ENCODE measurements at places on chromosomes 5 and 9. TPM values are rescaled to one million over a fixed set of nuclear protein-coding genes. Genes with fewer than 3 reads are reported as not detected.

DNA sequence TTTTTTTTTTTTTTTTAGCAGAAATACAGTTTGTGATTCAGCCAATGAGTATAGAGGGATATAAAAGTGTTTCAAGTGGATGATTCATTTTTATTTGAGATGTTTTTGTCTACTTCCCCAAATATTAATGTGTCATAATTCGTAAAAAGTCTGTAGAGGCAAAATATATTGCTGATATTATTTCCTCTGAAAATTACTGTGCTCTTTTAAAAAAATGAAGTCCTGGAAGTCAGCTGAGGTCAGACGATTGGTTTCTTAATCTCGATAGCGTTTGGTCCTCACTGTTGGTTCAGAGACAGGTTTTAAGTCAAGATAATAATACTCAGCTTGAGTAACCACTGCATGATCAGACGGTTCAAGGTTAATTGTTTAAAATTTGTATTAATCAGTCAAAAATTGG, 19.5 kb downstream of the IL9 start:
- H3K36me3 ChIP-seq: no peaks in the 10 kb centered on the region
- DNase-seq: no peak
- no peak overlapping the region for H3K27ac ChIP-seq

DNA sequence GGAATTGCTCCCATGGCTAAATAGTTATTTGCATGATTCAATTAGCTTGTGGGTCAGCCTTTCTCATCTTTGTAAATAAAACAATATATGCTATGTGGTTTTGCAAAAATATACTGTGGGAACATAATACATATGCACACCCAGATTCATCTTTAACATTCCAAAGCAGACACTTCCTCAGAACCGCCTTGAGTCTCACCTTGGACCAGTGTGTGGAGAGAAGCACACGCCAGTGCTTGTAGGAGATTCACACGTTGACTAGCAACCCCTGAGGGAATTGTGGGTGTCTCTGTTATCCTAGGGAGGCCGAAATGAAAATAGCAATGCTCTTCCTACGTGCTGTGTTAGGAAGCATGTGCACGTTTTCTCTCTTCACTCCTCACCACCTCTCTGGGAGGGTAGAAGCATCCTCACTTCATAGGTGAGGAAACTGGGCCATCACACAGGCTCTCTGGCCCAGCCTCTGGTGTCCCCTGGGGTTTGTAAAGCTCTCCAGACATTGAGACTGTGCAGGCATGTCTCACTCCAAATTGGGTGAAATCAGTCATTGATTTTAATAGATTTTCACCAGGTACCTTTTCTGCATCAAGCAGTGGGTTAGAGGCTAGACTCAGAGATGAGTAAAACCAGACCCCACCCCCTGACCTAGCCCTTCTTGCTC, 221.7 kb downstream of the PBX3 start:
- H3K36me3 ChIP-seq: peaks cover 6% of the 10 kb centered on the region
- H3K4me1 ChIP-seq: no peaks in the 10 kb centered on the region
- no peak overlapping the region for H3K4me3 ChIP-seq
- no peaks in the 10 kb centered on the region for H3K27me3 ChIP-seq

- peak; percentile 1 for DNase-seq
- peaks cover 85% of the 10 kb centered on the region for H3K27me3 ChIP-seq
- no peak overlapping the region for H3K27ac ChIP-seq
- H3K4me1 ChIP-seq: peaks cover 40% of the 10 kb centered on the region
- H3K36me3 ChIP-seq: no peaks in the 10 kb centered on the region
Observed at GRCh38 chr9:74499111-74499601, 2.0 kb downstream of the RORB start.

The NMUR2 gene
- total RNA-seq: not detected

GRCh38 chr5:76029739-76030138, 53.4 kb upstream of the SV2C start:
- peaks cover 26% of the 10 kb centered on the region for H3K27me3 ChIP-seq
- H3K4me1 ChIP-seq: no peaks in the 10 kb centered on the region
- no peaks in the 10 kb centered on the region for H3K36me3 ChIP-seq
- no peak for DNase-seq

GRCh38 chr5:158300256-158300655, 441.3 kb upstream of the CLINT1 start:
- H3K36me3 ChIP-seq: peaks cover 4% of the 10 kb centered on the region
- no peak overlapping the region for H3K27ac ChIP-seq
- no peaks in the 10 kb centered on the region for H3K4me1 ChIP-seq

The IFNA21 gene
- not detected for total RNA-seq

DNA sequence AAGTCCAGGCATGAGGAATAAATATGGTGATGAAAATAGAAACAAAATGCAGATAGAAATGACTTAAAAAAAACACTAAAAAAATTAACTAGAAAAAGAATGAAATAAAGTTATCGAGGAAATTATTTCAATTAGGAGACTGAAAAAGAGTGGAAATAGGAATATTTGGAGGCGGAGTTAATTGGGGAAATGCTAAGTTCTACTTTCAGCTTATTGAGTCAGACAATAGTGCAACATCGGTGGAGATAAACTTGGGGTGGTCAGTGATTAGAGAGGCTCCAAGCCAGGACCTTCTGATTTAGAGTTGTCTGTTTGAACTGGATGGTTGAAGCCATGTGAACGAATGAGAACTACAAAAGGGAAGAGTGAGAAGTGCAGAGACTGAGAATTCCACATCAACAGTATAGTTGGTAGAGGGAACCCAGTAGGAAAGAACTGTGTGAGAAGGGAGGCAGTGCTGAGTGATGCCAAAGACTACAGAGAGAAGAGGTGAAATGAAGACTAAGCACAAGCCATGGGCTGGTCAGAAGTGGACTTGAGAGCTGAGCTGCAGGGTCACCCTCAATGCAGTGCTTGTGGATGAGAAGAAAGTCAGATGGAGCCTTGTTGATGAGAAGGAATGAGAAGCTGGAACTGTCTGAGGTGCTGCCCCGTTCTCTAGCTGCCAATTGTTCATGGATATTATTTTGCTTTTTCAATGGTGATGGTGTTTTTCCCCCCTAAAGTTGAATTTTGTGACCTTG, 160.7 kb downstream of the ICE1 start:
- H3K36me3 ChIP-seq: no peaks in the 10 kb centered on the region
- H3K27ac ChIP-seq: no peak overlapping the region
- no peak for DNase-seq
- H3K27me3 ChIP-seq: no peaks in the 10 kb centered on the region
- H3K4me3 ChIP-seq: no peak overlapping the region

GRCh38 chr9:3464033-3464638, 61.7 kb downstream of the RFX3 start:
- peaks cover 18% of the 10 kb centered on the region for H3K4me1 ChIP-seq
- H3K27me3 ChIP-seq: no peaks in the 10 kb centered on the region
- H3K36me3 ChIP-seq: peaks cover 5% of the 10 kb centered on the region
- no peak overlapping the region for H3K4me3 ChIP-seq
- no peak for DNase-seq

DNA sequence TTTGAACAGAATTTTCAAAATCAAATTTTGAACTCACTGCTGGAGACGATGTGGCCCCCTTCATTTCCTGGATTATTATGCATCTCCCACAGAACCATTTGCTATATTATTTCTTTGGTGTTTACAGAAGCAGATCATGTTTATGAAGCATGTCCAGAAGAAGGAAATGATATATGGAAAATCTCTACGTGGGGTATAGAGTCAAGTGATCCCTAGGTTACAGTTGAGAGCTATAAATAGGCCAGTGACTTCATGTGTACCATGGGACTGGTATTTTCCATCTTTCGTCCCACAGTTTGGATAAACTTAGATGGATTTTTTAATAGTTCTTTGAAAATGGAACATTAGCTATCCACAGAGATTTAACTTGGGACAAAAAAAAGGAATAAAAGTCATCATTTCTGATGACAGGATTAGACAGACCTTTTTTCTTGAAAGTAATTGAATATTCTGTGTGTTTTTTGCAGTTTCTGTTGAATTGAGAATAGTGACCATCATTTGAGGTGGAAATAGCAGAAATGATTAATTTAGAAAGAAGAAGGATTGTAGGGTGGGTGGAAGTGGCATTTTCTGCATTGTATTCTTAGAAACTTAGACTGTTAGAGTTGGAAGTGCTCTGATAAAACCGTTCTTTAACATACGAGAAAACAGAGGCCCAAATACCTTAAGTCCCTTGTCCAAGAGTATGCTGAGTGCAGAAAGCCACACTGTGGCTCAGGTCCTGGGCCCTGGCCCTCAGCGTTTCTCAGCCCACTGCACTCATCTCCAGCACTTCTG, 136.4 kb downstream of the PIP5K1B start:
- H3K4me3 ChIP-seq: no peak overlapping the region
- DNase-seq: no peak
- H3K36me3 ChIP-seq: no peaks in the 10 kb centered on the region

DNA sequence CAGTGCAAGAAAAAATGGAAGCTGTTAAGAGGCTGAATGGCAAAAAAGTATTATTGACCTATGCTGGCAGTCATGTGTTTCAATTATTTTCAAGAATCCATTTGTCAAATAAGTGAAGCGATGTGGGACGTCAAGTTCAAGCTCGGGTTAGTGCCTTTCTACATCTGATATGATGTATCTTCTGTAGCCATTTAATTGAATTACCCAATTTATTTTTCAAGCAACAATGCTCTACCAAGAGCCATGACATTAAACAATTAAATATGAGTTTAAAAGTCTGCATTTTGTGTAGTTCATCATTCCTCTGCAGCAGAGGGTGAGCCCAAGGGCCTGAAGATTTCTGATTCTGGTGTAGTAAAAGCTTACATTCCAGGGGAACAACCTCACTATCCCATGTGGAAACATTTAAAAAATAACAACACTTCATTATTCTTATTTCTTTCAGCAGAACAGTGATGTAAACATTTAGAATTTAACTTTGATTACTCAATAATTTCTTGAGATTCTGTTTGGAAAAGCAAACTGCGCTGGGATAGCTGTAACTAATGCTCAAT, 619.7 kb upstream of the ARRDC3 start:
- DNase-seq: no peak
- no peaks in the 10 kb centered on the region for H3K36me3 ChIP-seq
- H3K27me3 ChIP-seq: no peaks in the 10 kb centered on the region
- no peaks in the 10 kb centered on the region for H3K4me1 ChIP-seq
- no peak overlapping the region for H3K4me3 ChIP-seq

The EIF4E1B gene
- not detected for total RNA-seq

DNA sequence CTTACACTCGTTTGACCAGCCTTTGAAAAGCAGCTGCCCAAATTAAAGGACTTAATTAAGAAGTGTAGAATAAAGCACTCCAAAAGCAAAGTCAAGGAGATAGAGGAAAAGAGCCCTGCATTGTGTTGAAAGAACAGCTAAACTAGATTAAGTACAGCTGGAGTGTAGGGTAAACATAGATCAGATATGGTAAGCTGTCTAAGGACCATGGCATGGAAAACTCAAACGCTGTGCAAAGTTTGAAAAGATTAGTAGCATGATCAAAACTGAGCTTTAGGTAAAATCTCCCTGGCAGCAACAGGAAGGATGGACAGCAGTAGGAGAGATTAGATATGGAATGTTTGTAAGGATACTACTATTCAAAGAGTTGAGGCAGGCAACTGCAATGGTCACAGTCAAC, 55.4 kb downstream of the BNC2 start:
- no peak overlapping the region for H3K4me3 ChIP-seq
- H3K36me3 ChIP-seq: no peaks in the 10 kb centered on the region
- H3K27ac ChIP-seq: no peak overlapping the region
- peaks cover 11% of the 10 kb centered on the region for H3K4me1 ChIP-seq
- no peak for DNase-seq

DNA sequence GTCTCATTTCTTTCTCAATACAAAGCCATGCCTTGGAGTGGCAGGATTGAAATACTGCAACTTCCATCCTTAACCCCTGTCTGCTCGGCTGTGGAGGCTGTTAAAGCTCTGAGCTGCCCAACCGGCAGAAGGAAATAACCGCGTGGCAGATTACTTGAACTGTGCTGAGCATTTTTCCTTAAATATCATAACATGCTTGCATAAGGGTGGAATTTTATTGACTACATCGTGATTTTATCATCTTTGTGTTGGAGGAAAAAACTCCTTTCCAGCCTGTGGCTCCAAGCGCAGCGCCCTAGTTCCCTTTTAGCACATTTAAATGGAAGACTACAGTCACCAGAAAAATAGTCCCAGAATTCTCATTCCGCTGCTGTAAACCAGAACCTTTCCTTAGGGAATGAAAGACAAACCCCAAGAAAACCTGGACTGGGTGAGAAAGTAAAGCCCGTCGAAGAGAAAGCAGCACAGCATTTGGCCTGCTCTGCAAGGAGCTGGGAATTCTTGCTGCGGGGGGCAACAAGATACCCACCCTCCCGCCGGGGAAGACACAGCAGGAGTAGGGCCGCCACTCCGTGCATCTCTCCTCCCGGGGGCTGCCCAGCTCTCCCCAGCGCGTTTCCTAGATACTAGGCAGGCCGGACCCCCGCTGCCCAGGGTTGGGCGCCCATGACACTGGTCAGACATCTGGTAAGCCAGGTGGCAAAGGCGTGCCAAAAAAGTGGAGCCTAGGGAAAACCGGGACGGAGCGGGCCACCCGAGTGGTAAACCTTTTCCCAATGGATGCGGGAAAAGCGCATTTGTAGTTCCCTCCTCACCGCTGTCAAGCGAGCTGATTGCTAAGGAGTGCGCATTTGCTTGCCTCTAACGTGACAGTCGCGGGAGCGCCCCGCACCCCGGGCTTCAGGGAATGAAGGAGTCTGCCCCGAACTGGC, 1.3 kb downstream of the SHC3 start:
- H3K36me3 ChIP-seq: peaks cover 2% of the 10 kb centered on the region
- peak overlapping the region; percentile 53 for H3K27ac ChIP-seq
- H3K27me3 ChIP-seq: no peaks in the 10 kb centered on the region
- H3K4me1 ChIP-seq: peaks cover 74% of the 10 kb centered on the region
- peak; percentile 23 for DNase-seq

DNA sequence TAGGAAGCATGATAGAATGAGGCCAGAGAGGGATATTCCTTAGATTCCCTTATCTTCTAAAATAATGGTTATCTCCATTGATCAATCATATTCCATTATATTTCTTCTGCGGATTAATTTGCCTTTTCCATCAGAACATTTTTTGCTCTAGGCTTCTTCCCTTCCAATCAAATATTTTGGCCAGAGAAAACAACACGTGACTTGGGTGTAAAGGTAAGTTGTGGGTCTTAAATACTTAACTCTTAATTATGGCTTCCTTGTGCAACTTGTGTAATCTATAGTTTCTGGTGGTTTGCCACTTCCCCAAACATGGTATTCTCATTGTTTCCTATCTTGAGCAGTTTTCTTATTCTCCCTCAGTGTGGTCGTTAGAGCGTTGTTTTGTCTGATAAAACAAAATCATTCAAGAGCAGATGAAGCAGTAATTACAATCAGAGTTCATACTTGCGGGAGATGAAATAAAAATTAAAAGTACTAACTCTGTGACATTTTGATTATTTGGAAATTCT, 889.3 kb downstream of the MAT2B start:
- H3K27ac ChIP-seq: no peak overlapping the region
- no peaks in the 10 kb centered on the region for H3K27me3 ChIP-seq
- H3K4me3 ChIP-seq: no peak overlapping the region
- H3K4me1 ChIP-seq: peaks cover 20% of the 10 kb centered on the region

- H3K27me3 ChIP-seq: no peaks in the 10 kb centered on the region
- H3K4me1 ChIP-seq: peaks cover 12% of the 10 kb centered on the region
- no peak overlapping the region for H3K27ac ChIP-seq
Observed at GRCh38 chr5:149207831-149208230, 63.8 kb upstream of the AFAP1L1 start.

The OTP gene
- 3.1 TPM for total RNA-seq

Data from neural crest cell (in vitro differentiated cells).